ENCODE measurements at places on chromosomes 16 and 17. TPM values are rescaled to one million over a fixed set of nuclear protein-coding genes. Genes with fewer than 3 reads are reported as not detected.

The SLC38A8 gene
- total RNA-seq, result not detected

The NEUROD2 gene
- not detected for total RNA-seq

The AXIN2 gene
- total RNA-seq, result 2.3 TPM

The PIGL gene
- total RNA-seq, result 12.6 TPM

The KRTAP4-3 gene
- total RNA-seq, result not detected

The MEOX1 gene
- total RNA-seq, result not detected

The KRT27 gene
- not detected for total RNA-seq

The E4F1 gene
- total RNA-seq, result 41.5 TPM

The CLEC16A gene
- 21.4 TPM for total RNA-seq

The KRTAP4-1 gene
- not detected for total RNA-seq

The PDK2 gene
- 25.9 TPM for total RNA-seq

The ARHGAP23 gene
- total RNA-seq, result 69.4 TPM

The BRICD5 gene
- total RNA-seq, result 2.9 TPM

The KRTAP1-1 gene
- total RNA-seq, result 1.6 TPM

The PPL gene
- 1.2 TPM for total RNA-seq

The CIBAR2 gene
- total RNA-seq, result not detected

The TRPV3 gene
- 0.89 TPM for total RNA-seq

The RNF222 gene
- not detected for total RNA-seq

The EXOC3L1 gene
- total RNA-seq, result not detected

The CCDC200 gene
- not detected for total RNA-seq

The TEDC2 gene
- 8.3 TPM for total RNA-seq

The TNRC6A gene
- total RNA-seq, result 13.1 TPM

The SMIM5 gene
- not detected for total RNA-seq

The MYH2 gene
- total RNA-seq, result 0.65 TPM

The C17orf50 gene
- not detected for total RNA-seq

The CCL1 gene
- not detected for total RNA-seq

The LONP2 gene
- total RNA-seq, result 48.3 TPM

The CD7 gene
- total RNA-seq, result not detected

The KIAA0753 gene
- total RNA-seq, result 14.2 TPM

The CBLN1 gene
- not detected for total RNA-seq

The PRPSAP1 gene
- total RNA-seq, result 53.2 TPM

The P3H4 gene
- 116 TPM for total RNA-seq

The HOXB1 gene
- total RNA-seq, result not detected
